ENCODE measurements at places on chromosomes 5 and 9. TPM values are rescaled to one million over a fixed set of nuclear protein-coding genes. Genes with fewer than 3 reads are reported as not detected.

NIM1K gene
- 0.34 TPM for total RNA-seq

CDX1 gene
- total RNA-seq: not detected

SH2D3C gene
- total RNA-seq: 18.4 TPM

CCNO gene
- 0.16 TPM for total RNA-seq

SLC38A9 gene
- total RNA-seq: 10.1 TPM

G3BP1 gene
- total RNA-seq: 103 TPM

GFI1B gene
- total RNA-seq: 0.12 TPM

- DNase-seq: no peak
Measured at GRCh38 chr9:127742435-127743088, 7.5 kb upstream of the TOR2A start.

GRCh38 chr5:85716344-85717202 is 901.2 kb upstream of the COX7C start:
- no peak for DNase-seq

DNA sequence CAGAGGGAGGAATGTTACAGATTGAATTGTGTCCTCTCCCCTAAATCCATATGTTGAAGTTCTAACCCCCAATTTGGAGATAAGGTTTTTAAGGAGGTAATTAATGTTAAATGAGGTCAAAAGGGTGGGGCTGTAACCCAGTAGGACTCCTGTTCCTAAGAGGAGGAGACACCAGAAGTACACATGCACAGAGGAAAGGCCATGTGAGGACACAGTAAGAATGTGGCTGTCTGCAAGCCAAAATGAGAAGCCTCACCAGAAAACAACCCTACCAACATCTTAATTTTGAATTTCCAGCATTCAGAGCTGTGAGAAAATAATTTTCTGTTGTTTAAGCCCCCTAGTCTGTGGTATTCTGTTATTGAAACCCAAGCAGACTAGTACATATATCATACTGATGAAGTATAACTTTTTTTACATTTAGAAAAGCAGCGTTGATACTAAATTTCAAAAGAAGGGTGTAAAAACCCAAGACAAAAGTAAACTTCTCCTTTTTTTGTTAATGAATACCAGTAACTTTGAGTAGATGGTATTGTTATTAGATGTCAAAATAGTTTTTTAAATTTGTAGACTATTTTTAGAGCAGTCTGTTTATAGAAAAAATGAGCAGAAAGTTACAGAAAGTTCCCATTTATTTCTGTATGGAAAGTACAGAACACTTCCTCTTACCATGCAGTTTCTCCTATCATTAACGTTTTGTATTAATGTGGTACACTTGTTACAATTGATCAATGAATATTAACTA is 25.1 kb downstream of the RNF180 start:
- no peak for DNase-seq

DNA sequence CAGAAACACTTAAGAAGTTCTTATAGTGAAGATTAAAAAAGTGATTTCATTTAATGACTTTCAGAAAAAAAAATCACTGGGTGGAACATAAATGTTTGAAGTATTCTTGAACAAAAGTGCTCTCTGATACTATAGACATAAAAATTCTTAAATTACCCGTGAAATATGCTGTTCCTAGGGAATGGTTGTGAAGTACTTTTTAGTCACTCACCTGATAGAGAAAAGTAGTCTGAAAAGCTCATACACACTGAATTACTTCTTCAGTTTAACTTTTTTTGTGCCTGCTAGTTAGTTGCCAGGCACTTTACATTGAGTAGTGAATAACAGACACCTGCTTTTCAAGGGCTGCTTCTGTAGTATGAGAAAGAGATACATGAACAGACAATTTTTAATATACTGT is 78.0 kb downstream of the SH3GL2 start:
- no peak for DNase-seq

DNA sequence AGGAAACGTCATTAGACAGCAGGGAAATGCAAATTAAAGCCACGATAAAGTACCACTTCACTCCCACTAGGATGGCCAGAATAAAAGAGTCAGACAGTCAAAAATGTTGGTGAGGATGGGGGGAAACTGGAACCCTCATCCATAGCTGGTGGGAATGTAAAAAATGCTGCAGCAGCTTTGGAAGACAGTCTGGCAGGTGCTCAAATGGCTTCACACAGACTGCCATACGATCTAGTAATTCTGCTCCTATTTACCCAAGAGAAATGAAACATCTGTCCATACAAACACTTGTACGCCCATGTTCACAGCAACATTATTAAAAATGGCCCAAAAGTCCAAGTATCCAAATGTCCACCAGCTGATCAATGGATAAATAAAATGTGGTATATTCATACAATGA is 158.9 kb upstream of the PHYKPL start:
- no peak for DNase-seq

DNA sequence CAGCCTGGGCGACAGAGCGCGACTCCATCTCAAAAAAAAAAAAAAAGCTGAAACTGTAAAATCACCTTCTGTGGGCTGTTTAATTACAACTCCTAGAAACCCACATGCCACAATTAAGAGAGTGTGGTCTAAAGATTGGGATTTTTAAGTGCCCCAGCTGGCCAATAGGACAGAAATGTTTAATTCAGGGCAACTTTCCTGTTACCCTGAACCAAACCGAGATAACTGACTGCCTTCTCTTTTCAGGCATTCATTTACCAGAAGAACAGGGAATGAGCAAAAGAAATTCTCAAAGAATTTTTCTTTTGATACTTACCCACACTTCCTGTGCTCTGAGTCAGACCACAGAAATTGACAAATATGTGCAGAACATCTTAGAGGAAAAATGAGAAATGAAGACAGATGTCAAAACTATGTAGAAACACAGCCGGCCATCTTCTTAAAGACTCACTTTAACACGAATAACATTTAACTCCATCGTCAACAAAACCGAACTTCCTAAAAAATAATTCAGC is 221.3 kb upstream of the DAPK1 start:
- DNase-seq: no peak

GRCh38 chr9:99980598-99980997 is 74.1 kb downstream of the STX17 start:
- DNase-seq: no peak

DNA sequence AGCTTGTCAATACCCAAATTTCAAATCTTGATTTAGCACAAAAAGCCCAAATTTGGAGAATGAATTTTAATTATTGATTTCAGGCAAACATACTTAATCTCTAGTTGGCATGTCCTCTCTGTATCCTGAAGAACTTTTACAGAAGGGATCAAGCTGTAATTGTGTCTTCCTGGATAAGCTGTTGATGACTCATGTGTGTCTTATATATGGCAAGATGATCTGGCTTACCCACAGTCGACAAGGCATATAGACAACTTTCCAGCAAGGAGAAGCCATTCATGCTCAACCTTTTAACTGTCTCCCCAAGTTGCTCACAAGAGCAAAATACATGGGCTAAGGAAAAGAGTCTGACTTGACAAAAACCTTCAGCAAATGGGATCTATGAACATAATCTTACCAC is 112.5 kb upstream of the SLCO6A1 start:
- no peak for DNase-seq

GRCh38 chr5:142235050-142235797 is 89.6 kb downstream of the SPRY4 start:
- DNase-seq: no peak

- DNase-seq: no peak
Measured at GRCh38 chr5:35089334-35090314, 41.9 kb upstream of the AGXT2 start.

DNA sequence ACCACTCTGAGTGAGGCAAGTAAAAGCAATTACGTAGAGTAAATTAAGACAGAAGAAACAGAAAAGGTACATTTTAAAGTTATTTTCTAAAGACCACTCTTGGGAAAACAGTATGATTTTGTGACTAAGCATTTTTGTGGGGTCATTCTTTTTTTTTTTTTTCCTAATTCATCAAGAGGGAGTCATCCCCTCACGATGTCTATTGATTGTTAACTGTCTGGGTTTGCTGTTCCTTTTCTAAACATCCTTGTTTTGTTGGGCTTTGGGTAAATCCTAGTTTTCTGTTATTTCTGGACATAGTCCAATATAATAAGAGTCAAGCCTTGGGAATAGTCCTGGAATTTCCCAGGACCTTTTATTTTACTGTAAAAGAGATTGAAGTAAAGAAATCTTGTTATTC is 63.8 kb downstream of the ANKRD55 start:
- DNase-seq: no peak

DNA sequence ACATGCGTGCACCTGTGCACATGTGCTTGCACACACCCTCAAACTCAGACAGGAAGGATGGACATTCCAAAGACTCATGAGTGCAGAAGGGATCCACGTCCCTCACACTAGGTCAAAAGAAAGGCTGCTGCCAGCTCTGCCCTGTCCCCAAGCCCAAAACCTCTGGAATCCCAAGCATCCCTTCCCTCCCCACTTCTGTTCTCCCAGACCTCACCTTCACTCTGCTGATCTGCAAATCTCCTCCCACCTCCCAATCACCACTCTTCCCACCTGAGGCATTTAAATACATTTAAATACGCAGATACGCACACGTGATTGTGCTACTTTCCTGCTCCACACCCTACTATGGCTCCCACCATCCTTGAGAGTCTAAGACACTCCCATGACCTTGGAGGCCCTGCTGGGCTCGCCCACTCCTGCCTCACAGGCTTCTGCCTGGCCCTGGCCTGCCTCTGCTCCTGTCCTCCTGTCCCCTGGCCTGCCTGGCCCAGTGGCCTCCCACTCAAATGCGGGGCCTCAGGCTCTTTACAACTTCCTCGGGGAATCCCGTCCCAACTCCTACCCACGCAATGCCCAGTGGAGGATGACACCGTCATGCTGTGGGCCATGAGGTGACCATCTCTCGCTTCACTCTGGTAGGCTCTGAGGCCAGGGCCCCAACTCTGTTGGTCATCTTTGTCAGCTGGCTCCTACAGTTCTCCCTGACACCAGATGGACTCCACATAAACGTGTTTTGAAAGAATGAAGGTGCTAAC is 478.4 kb upstream of the DAP start:
- DNase-seq: no peak

DNA sequence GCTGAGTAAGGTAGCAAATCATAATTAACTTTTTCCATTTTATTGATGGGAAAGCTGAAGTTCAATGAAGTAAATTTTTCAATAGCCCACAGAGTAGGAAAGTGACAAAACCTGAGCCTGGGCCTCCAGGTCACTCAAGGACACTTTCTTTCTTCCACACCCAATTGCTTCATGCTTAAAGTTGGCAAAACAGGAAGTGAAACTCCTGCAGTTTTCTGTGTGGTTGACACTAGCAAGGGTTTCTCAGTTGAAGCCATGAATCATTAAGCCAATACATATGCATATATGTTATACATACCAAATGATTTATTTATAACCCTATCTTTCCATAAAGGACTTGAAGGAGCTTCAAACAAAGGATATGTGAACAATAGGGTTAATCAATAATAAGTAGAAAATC is 13.9 kb downstream of the TLR4 start:
- DNase-seq: no peak

- no peak for DNase-seq
Measured at GRCh38 chr9:112078432-112078831, 96.7 kb downstream of the SUSD1 start.

GRCh38 chr5:103347716-103348423 is 89.3 kb downstream of the MACIR start:
- no peak for DNase-seq

Data from left cardiac atrium (tissue), 4 donors.